ENCODE measurements at places on chromosomes 13 and 19.

DNA sequence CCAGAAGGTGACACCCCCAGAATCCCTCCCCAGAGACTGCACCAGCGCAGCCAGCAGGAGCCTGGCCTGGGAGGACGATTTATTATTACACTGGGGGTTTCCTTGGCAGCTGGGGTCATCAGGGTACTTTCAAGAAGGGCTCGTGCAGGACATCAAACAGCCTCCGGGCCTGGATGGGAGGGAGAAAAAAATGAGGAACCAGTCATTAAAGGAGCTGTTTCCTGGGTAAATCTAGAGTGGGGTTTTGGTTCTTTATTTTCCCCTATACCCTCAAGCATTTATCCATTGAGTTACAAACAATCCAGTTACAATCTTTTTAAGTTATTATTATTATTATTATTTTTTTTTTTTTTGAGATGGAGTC lies 3.1 kb downstream of the POLR1G start:
- no peak for DNase-seq

- no peak for DNase-seq
Observed at GRCh38 chr19:29812881-29813275, 1.1 kb downstream of the CCNE1 start.

GRCh38 chr19:11813703-11814028 lies 407 bp upstream of the ZNF440 start:
- no peak for DNase-seq

- DNase-seq, result no peak
Observed at GRCh38 chr13:51758691-51759090, 45.3 kb downstream of the DHRS12 start.

DNA sequence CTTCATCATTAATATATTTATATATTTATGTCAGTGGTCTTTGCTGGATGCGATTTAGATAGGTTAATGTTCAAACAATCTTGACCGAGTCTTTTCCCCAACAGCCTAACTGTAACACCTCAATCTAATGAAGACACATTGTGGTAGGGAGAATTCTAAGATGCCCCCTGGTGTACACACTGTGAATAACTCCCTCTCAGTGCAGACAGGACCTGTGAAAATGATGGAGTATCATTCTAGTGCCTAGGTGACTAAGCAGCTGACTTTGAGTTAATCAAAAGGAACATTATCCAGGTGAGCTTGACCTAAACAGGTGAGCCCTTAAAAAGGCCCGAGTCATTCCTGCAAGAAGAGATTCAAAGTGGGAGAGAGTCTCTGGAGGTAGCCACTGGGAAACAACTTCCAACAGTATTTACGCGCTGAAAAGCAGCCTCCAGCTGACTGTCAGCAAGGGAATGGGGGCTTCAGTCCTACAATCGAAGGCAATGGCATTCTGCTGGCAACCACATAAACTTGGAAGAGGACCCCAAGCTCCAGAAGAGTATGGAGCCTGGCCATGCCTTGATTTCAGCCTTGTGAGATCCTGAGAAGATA lies 28.0 kb upstream of the KBTBD7 start:
- DNase-seq, result peak; percentile 27

- no peak for DNase-seq
Observed at GRCh38 chr19:32708457-32708856, 11.1 kb upstream of the TDRD12 start.

- no peak for DNase-seq
Observed at GRCh38 chr13:33817513-33817900, 442 bp upstream of the RFC3 start.

DNA sequence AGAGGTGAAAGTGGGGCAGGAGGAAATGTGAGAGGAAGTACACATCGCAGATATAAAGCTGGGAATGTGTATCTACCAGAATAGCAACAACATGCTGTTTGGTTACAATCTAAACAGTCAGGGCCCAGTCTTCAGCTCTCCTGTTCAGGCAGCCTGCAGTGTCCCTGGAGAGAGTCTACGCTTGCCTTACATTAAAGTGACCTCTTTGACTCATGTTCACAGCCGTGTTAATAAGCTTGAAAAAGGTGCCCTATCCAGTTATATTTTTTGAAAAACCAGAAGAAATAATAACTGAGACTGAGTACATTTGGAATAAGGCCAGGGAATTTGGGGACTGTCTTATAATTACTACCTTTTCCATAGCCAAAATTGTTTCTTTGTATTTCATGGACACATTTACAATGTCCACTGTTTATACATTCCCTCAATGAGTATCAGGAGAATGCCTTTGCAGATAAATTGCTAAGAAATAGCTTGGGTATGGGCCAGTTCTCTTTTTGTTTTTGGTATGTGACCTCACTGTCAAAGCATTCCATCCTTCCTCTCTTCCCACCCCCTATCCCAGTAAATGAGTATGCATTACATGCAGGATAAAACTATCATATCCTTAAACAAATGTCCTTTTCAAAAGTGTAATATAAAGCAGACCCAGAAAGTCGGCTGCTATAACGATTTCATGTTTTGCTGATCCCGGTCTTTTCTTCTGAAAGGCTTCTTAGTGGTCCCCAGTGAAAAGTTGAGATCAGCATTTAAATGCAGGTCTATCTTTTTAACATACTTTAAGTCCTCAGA lies 82.6 kb downstream of the PCDH9 start:
- DNase-seq, result no peak

- DNase-seq, result no peak
Observed at GRCh38 chr19:31512181-31512970, 163.1 kb upstream of the TSHZ3 start.

DNA sequence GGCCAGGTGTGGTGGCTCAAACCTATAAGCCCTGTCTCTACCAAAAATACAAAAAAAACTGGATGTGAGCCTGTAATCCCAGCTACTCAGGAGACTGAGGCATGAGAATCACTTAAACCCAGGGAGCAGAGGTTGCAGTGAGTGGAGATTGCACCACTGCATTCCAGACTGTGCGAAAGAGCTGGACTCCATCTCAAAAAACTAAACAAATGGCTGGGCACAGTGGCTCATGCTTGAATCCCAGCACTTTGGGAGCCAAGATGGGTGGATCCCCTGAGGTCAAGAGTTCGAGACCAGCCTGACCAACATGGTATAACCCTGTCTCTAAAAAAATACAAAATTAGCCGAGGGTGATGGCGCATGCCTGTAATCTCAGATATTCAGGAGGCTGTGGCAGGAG lies 34.9 kb upstream of the ZNF83 start:
- no peak for DNase-seq

DNA sequence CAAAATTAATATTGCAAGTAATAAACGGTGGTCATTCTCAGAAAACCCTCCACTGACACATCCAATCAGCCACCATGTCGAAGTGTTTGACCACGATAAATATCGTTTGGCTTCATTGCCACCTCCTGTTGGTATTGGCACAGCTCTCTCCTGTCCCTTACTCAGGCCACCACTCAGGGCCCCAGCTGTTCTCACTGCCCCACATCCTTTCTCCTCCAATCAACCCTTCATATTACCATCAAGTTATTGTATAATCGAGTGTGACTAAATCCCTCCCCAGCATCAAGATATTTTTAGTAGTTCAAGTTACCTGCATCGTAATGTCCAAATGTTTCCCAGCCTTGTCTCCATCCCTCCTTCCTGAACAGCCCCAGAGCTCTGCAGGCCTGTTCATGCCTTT lies 50.4 kb downstream of the SACS start:
- no peak for DNase-seq

GRCh38 chr19:21580101-21580500 lies 74.7 kb downstream of the ZNF429 start:
- no peak for DNase-seq

DNA sequence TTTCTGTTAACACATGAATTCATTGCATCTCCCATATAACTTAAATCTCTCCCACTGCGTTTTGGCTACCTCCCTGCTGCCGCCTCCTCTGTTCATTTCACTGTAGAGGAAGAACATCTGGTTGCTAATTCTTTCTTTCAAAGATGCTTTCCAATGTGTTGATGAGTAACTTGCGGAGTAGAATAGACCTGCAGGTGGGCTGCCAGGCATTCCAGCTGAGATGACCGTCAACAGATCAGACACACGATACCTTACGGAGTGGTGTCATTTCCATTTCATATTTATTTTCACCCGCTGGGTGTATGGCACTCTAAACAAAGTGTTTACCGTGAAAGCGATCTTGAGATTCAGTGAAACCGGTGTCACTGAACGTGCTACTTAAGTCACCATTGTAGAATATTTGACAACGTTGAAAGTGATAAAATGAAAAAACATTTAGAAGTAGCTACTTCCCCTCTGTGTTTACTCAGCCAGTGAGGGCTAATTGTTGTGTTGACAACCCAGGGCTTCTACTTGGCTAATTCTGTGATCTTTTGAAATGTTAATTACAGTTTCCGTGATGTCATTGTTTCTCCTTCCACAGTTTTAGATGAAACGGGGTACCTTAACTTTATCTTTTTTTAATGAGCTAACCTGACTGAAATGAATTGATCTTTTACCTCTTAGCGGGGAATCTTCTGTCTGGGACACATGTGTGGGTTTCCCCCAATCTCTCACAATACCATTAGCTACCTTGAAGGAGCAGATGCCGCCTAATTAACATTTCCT lies 228.5 kb upstream of the ARGLU1 start:
- no peak for DNase-seq

- no peak for DNase-seq
Observed at GRCh38 chr13:40340368-40341095, 325.9 kb downstream of the FOXO1 start.

DNA sequence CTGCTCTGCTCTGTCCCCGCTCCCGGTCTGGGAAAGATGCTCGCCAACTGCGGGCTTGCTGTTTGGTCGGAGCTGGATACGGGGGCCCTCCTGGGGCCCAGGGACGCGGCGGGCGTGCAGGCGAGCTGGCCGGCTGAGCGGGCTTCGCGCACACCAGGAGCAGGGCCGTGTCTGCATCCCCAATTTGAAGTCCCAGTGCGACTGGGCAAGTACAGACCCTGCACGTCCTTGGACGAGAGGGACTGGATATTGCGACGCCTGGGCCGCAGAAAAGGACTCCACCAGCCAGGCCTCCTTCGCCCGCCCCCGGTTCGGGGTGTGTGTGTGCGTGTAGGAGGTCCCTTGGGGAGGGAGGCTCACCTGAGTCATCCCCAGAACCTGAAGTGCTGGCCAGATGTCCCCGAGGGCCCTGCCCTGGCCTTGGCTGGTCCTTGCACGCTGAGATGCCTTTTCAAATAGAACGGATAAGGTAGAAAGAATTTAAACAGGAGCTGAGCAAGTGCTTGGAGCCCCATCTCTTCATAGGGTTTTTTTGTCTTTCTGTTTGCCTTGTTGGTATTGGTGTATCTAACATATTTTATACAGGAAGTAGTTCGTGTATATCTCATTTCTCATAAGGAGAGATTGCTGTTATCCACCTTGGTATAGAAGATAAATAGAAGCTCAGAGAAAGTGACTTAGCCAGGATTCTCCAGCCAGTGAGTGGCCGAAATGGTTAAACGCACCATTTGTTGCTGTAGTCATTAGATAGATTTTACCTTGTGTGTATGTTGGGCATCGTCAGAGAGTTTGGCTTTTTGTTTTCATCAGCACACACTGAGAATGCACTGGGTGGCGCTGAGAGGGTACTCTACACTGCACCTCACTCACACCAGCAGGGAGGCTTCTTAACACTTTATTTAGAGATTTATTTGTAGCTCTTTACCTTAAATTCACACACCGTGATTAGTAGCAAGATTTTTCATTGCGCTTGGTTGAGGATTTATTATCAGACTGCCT lies 1.1 kb downstream of the NAXD start:
- DNase-seq, result peak; percentile 50

DNA sequence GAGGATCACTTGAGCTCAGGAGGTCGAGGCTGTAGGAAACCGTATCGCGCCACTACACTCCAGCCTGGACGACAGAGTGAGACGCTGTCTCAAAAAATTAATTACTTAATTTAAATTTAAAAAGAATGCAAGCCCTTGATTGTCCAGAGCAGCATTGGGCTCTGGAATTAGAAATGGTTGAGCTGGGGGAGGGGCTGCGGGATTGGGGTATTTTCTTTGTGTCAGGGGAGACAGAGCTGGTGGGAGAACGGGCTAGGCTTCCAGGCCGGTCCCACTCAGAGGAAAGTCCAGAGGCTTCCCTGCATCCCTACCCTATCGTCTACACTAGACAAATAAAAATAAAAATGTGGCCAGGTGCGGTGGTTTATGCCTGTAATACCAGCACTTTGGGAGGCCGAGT lies 2.2 kb upstream of the RAB3A start:
- DNase-seq, result no peak

- no peak for DNase-seq
Observed at GRCh38 chr19:48645620-48646000, 377 bp downstream of the CA11 start.

GRCh38 chr13:32340914-32341313 lies 25.6 kb downstream of the BRCA2 start:
- DNase-seq, result no peak

DNA sequence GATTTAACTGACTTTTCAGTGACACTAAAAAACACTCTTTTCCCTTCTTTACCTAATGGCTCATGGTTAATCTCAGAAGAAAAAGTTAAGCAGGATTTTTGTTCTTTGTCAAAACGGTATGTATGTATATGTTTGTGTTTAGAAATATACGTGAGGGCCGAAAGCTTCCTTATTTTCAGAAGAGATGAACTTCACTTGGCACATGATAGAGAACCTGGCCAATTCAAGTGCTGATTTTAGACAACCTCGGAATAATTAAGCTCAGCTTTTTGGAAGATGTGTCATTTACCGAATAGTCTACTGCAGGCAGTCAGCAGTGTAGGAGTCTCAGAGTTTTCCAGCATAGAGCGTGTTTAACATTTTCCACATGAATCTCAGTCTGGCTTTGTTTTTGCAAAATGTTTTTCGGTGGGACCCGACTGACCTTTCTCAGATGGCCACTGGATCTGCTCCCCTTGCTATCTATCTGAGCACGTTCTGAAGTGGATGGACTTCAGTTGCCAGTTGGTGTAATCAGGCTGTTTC lies 4.6 kb downstream of the RNASEH2B start:
- no peak for DNase-seq

DNA sequence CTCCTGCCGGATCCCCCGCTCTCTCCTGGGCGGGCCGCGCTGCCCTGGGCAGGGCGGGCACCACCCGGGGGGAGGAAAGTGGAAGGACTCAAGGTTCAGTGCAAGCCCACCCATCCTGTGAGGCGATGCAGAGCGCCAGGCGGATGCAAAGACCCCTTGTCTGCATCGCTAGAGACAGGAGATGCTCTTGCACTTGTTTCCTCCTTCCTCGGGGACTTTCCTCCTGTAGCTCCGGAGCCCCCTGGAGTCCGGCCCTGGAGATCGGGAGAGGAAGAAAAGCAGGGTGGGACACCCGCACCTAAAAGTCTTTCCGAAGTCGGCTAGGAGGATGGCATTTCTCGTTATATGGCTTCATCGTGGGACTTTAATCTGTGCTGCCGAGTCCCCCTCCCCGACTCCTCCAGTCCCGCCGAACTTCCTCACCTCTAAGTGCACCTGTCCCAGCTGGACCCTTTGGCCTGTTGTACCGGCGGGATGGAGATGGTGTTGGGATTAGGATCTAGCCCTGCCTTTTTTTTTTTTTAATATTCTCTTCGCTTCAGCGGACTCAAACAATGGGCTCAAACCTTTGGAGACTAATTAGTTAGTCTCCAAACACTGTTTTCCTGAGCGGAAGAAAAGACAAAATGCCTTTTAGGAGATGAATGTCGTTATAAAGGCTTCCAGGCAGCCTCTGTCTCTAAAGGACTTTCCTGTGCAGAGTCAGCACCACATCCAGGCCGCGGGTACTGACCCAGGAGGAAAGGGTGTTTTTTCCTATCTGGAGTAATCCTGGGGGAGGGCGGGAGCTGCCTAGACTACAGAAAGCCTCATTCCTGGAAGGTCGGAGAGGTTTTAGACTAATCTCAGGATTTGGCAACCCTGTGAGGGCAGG lies 725 bp downstream of the FAM124A start:
- DNase-seq, result no peak
